ENCODE measurements at places on chromosomes 4 and X. TPM values are rescaled to one million over a fixed set of nuclear protein-coding genes. Genes with fewer than 3 reads are reported as not detected.

The LDOC1 gene
- 69.7 TPM for polyA plus RNA-seq

The UCHL1 gene
- polyA plus RNA-seq = 99.9 TPM

The USP17L22 gene
- not detected for polyA plus RNA-seq

The FGFR3 gene
- 87.6 TPM for polyA plus RNA-seq

The KLHL15 gene
- polyA plus RNA-seq = 16.4 TPM

The TLR3 gene
- polyA plus RNA-seq = 11.4 TPM

The PLAC8 gene
- 2.9 TPM for polyA plus RNA-seq

The PLK4 gene
- 36.7 TPM for polyA plus RNA-seq

The MMAA gene
- polyA plus RNA-seq = 14.2 TPM
